ENCODE measurements at places on chromosomes 6 and 20.
A peak's percentile ranks its signal among the peaks of the same experiment; 100 is the strongest.

- no peak overlapping the region for H3K4me3 ChIP-seq
- H3K4me1 ChIP-seq = no peaks in the 10 kb centered on the region
- no peak for DNase-seq
- H3K27me3 ChIP-seq = no peaks in the 10 kb centered on the region
- no peaks in the 10 kb centered on the region for H3K36me3 ChIP-seq
Observed at GRCh38 chr6:34174846-34175399, 29.0 kb upstream of the GRM4 start.

- H3K27ac ChIP-seq = no peak overlapping the region
- H3K36me3 ChIP-seq = no peaks in the 10 kb centered on the region
- DNase-seq = no peak
- no peaks in the 10 kb centered on the region for H3K27me3 ChIP-seq
- peaks cover 4% of the 10 kb centered on the region for H3K4me1 ChIP-seq
- peak overlapping the region; percentile 69 for H3K4me3 ChIP-seq
Observed at GRCh38 chr6:142300758-142301650, 803 bp upstream of the ADGRG6 start.

- no peak overlapping the region for H3K27ac ChIP-seq
- no peak overlapping the region for H3K4me3 ChIP-seq
- H3K36me3 ChIP-seq = no peaks in the 10 kb centered on the region
- no peaks in the 10 kb centered on the region for H3K4me1 ChIP-seq
- no peaks in the 10 kb centered on the region for H3K27me3 ChIP-seq
Observed at GRCh38 chr6:2917065-2917464, 14.0 kb upstream of the SERPINB9 start.

- no peak overlapping the region for H3K4me3 ChIP-seq
- no peaks in the 10 kb centered on the region for H3K4me1 ChIP-seq
- H3K27ac ChIP-seq = no peak overlapping the region
Observed at GRCh38 chr6:70980727-70981126, 23.9 kb upstream of the B3GAT2 start.
